ENCODE measurements at places on chromosomes 1 and 21.

- DNase-seq = no peak
Observed at GRCh38 chr1:204634260-204634910, 51.2 kb downstream of the LRRN2 start.

DNA sequence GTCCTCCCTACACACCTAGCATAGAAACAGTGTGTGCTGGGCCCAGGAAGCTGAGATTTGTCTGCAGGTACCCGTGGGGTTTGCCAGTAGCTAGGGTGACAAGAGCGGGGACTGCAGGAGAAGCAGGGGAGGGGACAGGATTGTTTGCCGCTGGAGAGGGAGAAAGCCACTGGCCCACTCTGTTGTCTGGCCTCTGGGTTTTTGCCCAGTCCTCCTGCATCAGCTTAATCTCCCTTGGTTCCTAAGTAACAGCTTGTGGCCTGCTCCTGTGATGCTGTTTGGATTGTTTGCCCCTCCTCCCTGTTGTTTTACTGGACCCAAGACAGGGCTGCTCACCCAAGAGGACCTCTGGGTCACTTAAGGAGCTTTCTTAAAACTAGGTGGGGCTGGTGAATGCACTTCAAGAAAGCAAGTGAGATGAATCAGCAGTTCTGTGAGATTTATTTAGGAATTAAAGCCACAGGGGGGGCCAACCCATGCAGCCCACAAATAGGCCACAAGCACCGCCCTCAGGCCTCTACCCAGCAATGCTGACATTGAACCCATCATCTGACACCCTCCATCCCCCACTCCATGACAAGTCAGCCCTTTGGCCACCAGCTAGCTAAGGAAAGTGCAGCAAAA, 142.8 kb downstream of the ZZZ3 start:
- no peak for DNase-seq

- DNase-seq = no peak
Observed at GRCh38 chr1:215022741-215023141, 59.8 kb upstream of the KCNK2 start.

DNA sequence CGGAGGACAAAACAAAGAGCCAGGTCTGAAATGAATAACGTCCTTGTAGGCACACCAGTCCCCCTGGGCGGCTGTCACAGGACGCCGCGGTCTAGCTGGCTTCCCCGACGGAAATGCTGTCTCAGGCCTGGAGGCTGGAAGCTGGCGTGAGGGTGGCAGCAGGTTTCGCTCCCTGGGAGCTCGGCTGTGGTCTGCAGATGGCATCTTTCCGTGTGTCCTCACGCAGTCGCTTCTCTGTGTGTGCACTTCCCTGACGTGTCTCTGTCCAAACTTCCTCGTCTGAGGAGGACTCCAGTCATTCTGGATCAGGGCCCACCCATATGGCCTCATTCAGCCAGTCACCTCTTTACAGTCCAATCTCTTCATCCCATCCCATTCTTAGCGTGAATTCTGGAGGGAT, 14.2 kb downstream of the TNFRSF14 start:
- peak; percentile 38 for DNase-seq

- no peak for DNase-seq
Observed at GRCh38 chr1:113647164-113647563, 112.1 kb downstream of the PHTF1 start.

GRCh38 chr1:102050556-102050955, 53.8 kb upstream of the OLFM3 start:
- no peak for DNase-seq

GRCh38 chr1:196403803-196404690, 204.2 kb downstream of the KCNT2 start:
- no peak for DNase-seq

DNA sequence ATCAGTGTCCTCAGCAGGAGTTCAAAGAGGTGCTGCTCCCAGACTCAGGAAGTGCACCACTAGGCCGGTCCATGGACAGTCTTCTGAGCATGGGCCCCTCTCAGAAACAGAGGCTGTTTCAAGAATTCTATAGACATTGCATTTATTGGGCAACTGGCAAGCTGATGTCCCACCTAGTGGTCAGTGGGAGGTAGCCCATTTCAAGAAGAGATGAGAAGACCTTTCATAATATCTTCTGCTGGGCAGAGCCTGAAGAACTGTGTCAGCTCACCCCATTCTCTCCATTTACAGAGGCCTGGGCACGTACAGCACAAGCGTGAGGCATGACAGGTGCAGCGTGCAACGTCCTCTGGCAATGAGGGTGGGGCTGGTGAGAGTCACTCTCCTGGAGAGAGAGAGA, 216.0 kb downstream of the DYRK1A start:
- no peak for DNase-seq

- no peak for DNase-seq
Observed at GRCh38 chr1:16372535-16373285, 5.7 kb downstream of the SZRD1 start.

DNA sequence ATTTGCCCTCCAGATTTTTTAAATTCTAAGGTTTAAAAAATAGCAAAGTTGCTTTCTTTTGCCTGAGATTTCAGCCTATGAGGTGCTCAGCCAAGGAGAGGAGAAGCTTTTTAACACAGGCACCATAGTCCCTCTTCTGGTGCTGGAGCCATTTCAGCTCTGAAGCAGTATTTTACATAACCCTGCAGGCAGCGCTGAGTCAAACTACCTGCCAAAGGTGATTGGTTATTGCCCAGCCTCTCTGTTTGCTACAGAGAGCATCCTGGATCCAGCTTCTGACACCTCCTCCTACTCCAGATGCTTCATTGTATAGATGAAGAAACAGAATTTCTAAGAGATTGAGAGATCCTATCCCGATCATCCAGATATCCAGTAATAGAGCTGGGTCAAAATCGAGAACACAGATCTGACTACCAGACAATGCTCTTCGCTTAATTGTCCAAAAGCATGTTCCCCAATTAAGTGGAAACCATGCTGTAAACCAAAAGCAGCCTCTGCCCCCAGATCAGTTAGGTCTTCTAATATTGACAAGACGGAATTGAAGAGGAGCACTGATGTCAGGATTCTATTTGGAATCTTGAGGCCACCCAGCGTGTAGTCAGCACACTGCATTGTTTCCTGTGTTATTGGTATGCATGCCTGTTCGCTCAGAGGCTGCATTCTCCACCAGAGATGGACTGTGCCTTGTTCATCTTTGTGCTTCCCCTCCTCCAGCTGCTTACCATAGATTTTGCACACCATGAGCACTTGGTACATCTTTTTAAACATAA, 22.1 kb downstream of the RGS8 start:
- DNase-seq = no peak

- peak; percentile 89 for DNase-seq
Observed at GRCh38 chr1:231806623-231807495, 180.3 kb downstream of the DISC1 start.

DNA sequence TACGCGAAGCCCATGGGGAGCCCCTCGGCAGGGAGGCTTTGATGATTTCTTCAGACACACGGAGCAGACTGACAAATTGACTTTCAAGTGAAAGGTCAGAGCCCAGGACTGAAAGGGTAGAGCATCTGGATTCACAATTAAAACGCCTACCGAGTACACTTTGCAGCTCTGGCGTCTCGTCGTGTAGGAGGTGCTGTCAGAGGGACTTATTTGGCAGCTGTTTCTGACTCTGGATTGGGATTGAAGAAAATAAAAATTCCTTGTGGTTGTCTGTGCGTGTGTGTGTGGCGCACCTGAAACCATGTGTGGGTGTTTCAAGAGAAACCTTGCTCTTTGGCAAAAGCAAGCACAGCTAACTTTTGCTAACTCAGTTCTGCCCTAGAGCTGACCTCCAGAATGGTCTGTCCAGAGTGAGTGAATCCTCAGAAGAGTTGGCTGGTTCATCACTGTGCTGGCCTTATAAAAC, 348.7 kb downstream of the HLX start:
- DNase-seq = no peak

DNA sequence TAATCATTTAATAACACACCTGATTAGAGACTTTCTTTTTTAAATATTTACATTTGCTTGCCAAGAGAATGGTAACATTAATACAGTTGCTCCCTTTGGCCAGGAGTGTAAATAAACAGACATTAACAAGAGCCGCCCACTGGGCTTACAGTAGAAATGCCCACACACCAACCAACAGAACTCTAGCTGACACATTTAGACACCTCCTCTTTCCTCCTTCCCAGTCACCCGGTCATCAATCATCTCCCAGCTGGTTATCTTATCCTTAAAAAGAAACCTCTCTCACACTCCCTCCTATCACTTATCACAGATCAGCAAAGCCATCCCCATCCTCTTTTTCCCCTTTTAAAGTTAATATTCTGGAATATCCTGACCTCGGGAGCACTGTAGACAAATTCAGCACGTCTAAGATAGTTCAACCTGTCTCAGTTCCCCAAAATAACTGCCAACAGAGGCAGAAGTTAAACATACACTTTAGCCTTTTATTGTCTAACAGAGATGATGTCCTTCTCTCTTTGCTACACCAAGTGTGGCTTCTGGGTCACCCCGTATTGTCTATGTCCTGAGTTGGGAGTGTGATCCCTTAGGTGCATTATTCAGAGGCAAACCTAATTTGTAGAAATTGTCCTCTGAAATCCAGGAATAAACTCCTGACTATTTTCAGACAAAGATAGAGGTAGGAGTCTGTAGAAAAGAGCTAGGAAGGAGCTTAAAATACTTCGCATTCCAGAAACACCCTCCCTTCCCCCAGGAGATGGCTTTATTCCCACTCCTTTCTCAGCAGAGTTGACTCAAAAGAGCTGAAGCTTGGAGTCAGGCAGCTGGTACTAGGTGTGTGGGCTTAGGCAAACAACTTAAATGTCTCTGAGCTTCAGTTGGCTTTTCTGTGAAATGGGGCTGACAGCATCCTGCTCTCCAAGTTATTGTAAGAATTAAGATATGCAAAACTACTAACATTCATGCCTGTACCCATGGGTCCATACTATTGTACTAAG, 8.8 kb downstream of the MYCL start:
- DNase-seq = no peak

GRCh38 chr1:15799004-15799867, 8.2 kb downstream of the UQCRHL start:
- no peak for DNase-seq
